NCI-H1092 treated with DMSO at 0.1 percent for 48 hours (cell line): ENCODE measurements at places on chromosomes 13 and 19.

GRCh38 chr13:64529874-64530485 lies 2700.2 kb downstream of the PCDH9 start:
- DNase-seq = no peak

DNA sequence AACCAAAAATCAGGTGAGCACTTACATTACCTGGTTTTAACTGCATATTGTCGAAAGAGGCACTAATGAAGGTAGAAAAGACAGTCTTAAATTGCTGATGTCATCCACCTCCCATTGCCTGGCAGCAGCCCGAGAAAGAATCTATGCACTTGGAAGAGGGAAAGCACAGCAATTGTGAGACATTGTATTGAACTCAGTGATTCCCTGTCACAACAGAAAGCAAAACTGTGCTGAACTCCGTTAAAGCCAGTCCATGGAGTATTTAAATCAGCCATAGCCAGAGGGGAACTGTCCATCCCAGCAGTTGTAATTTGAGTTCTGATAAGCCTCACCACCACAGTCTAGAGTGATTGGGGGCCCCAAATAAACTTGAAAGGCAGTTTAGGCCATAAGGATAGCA lies 466.6 kb upstream of the PCDH9 start:
- DNase-seq = no peak

DNA sequence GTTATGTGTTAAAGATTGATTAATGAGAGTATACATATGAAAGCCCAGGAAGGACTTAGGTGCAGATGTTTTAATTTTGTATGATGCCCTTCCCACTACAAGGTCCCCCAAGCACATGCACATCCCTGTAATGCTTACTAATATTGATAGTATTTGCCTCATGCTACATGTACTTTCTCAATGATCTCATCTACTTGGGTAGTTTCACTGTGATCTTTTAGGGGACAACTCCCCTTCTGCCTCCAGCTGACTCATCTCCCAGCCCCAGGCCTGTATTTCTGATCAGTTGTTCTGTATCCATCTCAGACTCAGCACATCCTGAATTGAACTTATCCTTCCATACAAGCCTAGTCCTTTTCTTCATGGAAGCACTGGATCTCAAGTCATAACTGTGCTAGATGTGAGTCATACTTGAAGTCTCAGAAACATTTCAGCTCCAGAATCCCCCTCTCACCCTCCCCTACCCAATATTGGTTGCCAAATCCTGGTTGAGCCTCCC lies 49.4 kb upstream of the INTS6 start:
- DNase-seq = no peak

DNA sequence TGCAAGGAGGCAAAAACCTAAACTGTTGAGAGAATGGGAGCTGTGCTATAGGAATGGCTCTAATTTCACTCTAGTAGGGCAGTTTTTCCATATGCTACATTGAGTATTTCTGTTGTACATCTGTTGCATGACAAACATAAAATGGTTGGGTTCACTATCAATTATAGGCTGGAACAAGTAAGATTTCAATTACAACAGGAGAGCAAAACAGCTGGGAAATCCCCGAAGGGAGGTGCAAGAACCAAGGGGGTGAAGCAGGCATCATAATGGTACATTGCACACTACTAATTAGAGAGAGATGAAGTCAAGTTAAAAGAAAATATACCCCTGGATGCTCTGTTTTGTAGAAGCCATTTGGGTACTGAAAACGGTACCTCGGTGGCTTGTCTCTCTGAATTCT lies 389.5 kb downstream of the PCDH9 start:
- DNase-seq = no peak

- DNase-seq = no peak
These were observed 4.8 kb downstream of the RUBCNL start for GRCh38 chr13:46382224-46382623.

GRCh38 chr13:112629161-112629560 lies 41.2 kb upstream of the TUBGCP3 start:
- no peak for DNase-seq
